ENCODE measurements at places on chromosomes 7 and 10.

- no peaks in the 10 kb centered on the region for H3K36me3 ChIP-seq
- no peak overlapping the region for H3K27ac ChIP-seq
- no peak overlapping the region for H3K4me3 ChIP-seq
- H3K27me3 ChIP-seq = peaks cover 35% of the 10 kb centered on the region
- peaks cover 7% of the 10 kb centered on the region for H3K4me1 ChIP-seq
- DNase-seq = no peak
Measured at GRCh38 chr7:70698219-70698832, 433.6 kb upstream of the GALNT17 start.

DNA sequence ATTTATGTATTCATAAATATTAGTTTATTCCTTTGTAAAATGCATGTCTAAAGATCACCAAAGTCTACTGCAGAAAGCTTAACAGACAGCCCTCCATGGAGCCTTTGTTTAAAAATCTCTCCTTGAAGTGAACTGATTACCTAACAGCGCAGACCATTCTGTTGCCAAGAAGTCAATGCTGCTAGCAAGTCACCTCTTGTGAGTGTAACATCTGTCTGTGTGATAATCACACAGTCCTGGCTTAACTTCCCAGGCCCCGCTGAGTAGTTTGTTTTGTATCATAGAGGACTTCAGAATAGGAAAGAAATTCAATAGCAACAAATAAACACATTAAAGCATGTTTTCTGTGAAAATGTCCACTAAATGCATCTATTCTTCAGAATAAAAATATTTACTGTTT, 435.3 kb upstream of the IGFBP3 start:
- no peaks in the 10 kb centered on the region for H3K27me3 ChIP-seq
- H3K4me3 ChIP-seq = no peak overlapping the region
- H3K36me3 ChIP-seq = no peaks in the 10 kb centered on the region
- DNase-seq = no peak
- H3K27ac ChIP-seq = no peak overlapping the region
- no peaks in the 10 kb centered on the region for H3K4me1 ChIP-seq

- DNase-seq = no peak
- no peak overlapping the region for H3K4me3 ChIP-seq
- no peaks in the 10 kb centered on the region for H3K4me1 ChIP-seq
- peaks cover 7% of the 10 kb centered on the region for H3K27me3 ChIP-seq
Measured at GRCh38 chr10:117418121-117418520, 42.9 kb upstream of the PDZD8 start.

- DNase-seq = peak; percentile 41
- H3K27ac ChIP-seq = peak overlapping the region; percentile 96
- peak overlapping the region; percentile 96 for H3K4me3 ChIP-seq
- peaks cover 45% of the 10 kb centered on the region for H3K4me1 ChIP-seq
- H3K27me3 ChIP-seq = peaks cover 2% of the 10 kb centered on the region
- peaks cover 19% of the 10 kb centered on the region for H3K36me3 ChIP-seq
Measured at GRCh38 chr7:24981171-24981951, 1.4 kb upstream of the OSBPL3 start.

- no peaks in the 10 kb centered on the region for H3K36me3 ChIP-seq
- no peak overlapping the region for H3K27ac ChIP-seq
- no peaks in the 10 kb centered on the region for H3K4me1 ChIP-seq
- H3K27me3 ChIP-seq = no peaks in the 10 kb centered on the region
- DNase-seq = no peak
Measured at GRCh38 chr7:52973126-52973525, 62.3 kb upstream of the POM121L12 start.

DNA sequence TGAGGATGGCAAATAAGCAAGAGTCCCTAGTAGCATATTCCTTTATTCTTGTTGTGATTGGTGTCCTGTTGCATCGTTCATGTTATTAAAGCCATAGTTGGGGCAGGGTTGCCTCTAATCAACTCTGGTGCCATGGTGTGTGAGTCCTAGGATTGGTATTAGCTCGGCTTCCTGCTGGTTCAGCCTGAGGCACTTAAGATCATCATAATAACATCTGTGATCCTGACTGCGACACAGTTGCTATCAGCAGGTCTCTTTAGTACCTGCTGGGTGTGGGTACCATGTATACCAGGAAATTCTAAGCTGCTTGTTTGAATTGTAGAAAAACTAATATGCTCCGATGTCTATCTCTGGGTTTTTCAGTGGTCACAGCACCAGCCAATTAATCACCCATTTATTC, 1.6 kb downstream of the WEE2 start:
- peaks cover 12% of the 10 kb centered on the region for H3K4me1 ChIP-seq
- H3K36me3 ChIP-seq = no peaks in the 10 kb centered on the region
- H3K27me3 ChIP-seq = peaks cover 5% of the 10 kb centered on the region
- no peak overlapping the region for H3K4me3 ChIP-seq
- H3K27ac ChIP-seq = no peak overlapping the region

GRCh38 chr7:81516898-81517297, 252.9 kb downstream of the HGF start:
- no peaks in the 10 kb centered on the region for H3K4me1 ChIP-seq
- H3K36me3 ChIP-seq = no peaks in the 10 kb centered on the region
- H3K27me3 ChIP-seq = no peaks in the 10 kb centered on the region
- DNase-seq = no peak
- no peak overlapping the region for H3K4me3 ChIP-seq
- H3K27ac ChIP-seq = no peak overlapping the region

GRCh38 chr10:49387071-49387470, 8.8 kb downstream of the DRGX start:
- no peaks in the 10 kb centered on the region for H3K36me3 ChIP-seq
- H3K27me3 ChIP-seq = peaks cover 14% of the 10 kb centered on the region
- no peak overlapping the region for H3K4me3 ChIP-seq
- no peak for DNase-seq

GRCh38 chr10:6535156-6535764, 44.8 kb downstream of the PRKCQ start:
- H3K4me1 ChIP-seq = peaks cover 68% of the 10 kb centered on the region
- H3K4me3 ChIP-seq = no peak overlapping the region
- DNase-seq = no peak
- H3K27me3 ChIP-seq = no peaks in the 10 kb centered on the region
- H3K36me3 ChIP-seq = peaks cover 30% of the 10 kb centered on the region
- H3K27ac ChIP-seq = no peak overlapping the region

GRCh38 chr10:73876971-73877370, 2.6 kb upstream of the CAMK2G start:
- no peak overlapping the region for H3K27ac ChIP-seq
- H3K4me1 ChIP-seq = peaks cover 65% of the 10 kb centered on the region
- H3K4me3 ChIP-seq = no peak overlapping the region
- no peak for DNase-seq
- H3K27me3 ChIP-seq = peaks cover 15% of the 10 kb centered on the region
- peaks cover 8% of the 10 kb centered on the region for H3K36me3 ChIP-seq

DNA sequence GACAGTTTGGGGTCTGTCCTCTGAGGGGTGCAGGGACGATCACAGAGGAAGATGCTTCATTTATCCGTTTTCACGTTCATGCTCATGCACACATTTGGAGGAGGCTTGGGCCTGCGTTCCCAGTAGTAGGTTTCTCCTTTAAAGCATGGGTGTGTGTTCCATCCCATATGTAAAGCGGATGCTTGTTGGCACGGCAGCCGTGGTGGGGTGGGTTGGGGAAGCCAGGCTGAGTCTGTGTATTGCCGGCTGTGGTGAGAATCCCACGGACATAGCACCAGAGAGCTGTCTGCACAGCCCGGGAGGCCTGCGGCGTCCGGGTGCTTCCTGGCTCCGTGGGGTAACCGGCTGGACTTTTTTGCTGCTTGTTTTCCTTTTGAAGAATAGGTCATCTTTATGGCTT, 440 bp downstream of the JAKMIP3 start:
- H3K36me3 ChIP-seq = no peaks in the 10 kb centered on the region
- H3K4me1 ChIP-seq = no peaks in the 10 kb centered on the region
- DNase-seq = no peak

DNA sequence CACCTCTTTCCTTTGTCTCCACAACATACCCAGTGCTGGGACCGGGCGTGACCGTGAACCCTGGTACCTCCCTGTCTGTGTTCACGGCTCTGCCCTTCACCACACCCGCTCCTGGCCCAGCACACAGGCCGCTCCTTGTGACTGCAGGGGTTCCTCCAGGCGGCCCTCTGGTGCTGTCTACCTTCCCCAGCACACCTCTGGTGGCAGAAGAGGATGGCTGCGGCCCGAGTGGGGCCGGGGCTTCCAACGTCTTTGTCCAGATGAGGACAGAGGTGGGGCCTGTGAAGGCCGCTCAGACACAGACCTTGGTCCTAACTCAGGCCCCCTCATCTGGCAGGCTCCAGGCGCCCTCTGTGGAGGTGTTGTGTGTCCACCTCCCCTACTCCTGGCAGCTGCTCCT, 55.4 kb upstream of the SGMS1 start:
- H3K36me3 ChIP-seq = peaks cover 4% of the 10 kb centered on the region
- no peak overlapping the region for H3K4me3 ChIP-seq
- peaks cover 6% of the 10 kb centered on the region for H3K27me3 ChIP-seq
- peaks cover 9% of the 10 kb centered on the region for H3K4me1 ChIP-seq
- no peak overlapping the region for H3K27ac ChIP-seq

DNA sequence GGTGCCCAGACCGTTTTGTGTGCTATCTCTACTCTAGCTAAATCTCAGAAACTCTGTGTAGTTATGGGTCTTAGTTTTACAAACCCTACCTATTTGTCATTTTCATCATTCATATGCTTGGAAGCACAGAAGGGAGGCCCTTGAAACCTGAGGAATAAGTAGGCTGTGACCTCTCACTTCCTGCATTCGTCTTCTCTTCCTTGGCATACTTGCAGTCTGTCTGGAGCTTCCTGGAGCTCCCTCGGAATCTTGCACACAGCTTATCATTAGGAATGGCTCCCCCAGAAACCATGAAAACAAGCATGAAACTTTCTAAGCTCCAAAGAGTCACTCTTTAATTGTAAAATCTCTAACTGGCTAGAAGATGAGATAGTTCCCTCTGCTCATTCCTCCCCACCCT, 376.9 kb upstream of the MYO3A start:
- DNase-seq = no peak
- no peaks in the 10 kb centered on the region for H3K4me1 ChIP-seq
- no peaks in the 10 kb centered on the region for H3K27me3 ChIP-seq
- no peaks in the 10 kb centered on the region for H3K36me3 ChIP-seq
- H3K27ac ChIP-seq = no peak overlapping the region
- H3K4me3 ChIP-seq = no peak overlapping the region

- peak overlapping the region; percentile 61 for H3K4me3 ChIP-seq
- H3K27me3 ChIP-seq = no peaks in the 10 kb centered on the region
- peak overlapping the region; percentile 98 for H3K27ac ChIP-seq
- peak; percentile 40 for DNase-seq
Measured at GRCh38 chr10:31133792-31134310, 102.2 kb upstream of the ZNF438 start.

- no peak for DNase-seq
- no peaks in the 10 kb centered on the region for H3K36me3 ChIP-seq
- no peak overlapping the region for H3K4me3 ChIP-seq
- no peaks in the 10 kb centered on the region for H3K27me3 ChIP-seq
- H3K4me1 ChIP-seq = no peaks in the 10 kb centered on the region
- no peak overlapping the region for H3K27ac ChIP-seq
Measured at GRCh38 chr10:57706576-57707299, 561.0 kb downstream of the IPMK start.

DNA sequence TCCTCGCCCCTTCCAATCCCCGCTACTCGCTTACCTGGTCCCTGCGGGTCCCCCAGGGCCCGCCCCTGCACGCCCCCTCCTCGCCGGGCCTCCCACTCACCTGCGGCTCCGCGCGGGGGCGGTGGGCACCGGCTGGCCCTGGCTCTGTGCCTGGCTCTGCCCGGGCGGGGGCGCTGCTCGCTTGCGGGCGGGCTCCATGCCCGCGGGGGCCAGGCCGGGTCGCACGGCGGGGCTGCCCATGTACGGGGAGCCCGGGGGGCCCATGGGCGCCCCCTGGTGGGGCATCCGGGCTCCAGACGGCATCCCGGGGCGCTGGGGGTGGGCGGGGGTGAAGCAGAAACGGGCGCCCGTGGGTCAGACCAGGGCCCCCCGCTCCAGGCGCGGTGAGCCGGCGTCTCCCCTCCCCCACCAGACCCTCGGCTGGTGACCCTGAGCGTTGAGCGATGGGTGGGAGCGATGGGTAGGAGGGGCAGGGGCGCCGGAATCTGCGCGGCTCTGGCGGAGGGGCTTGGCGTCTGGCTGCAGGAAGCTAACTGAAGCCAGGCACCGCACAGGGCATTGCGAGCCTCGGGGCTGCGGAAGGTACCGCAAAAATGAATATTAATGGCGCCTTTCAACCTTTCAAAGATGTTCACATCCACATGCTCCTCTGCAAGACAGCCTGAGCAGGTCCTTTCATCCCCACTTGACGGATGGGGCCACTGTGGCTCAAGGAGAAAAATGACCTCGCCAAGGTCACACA, 3.0 kb downstream of the SMARCD3 start:
- H3K4me1 ChIP-seq = peaks cover 33% of the 10 kb centered on the region
- peak; percentile 54 for DNase-seq
- H3K27ac ChIP-seq = no peak overlapping the region
- peaks cover 2% of the 10 kb centered on the region for H3K36me3 ChIP-seq
- peak overlapping the region; percentile 47 for H3K4me3 ChIP-seq
- peaks cover 43% of the 10 kb centered on the region for H3K27me3 ChIP-seq

GRCh38 chr7:108486291-108486966, 30.2 kb upstream of the NRCAM start:
- H3K27me3 ChIP-seq = no peaks in the 10 kb centered on the region
- no peak overlapping the region for H3K4me3 ChIP-seq
- DNase-seq = no peak
- no peak overlapping the region for H3K27ac ChIP-seq
- peaks cover 4% of the 10 kb centered on the region for H3K36me3 ChIP-seq

- H3K36me3 ChIP-seq = peaks cover 29% of the 10 kb centered on the region
- H3K27ac ChIP-seq = no peak overlapping the region
- H3K27me3 ChIP-seq = no peaks in the 10 kb centered on the region
- peaks cover 20% of the 10 kb centered on the region for H3K4me1 ChIP-seq
- DNase-seq = no peak
Measured at GRCh38 chr10:80148166-80148805, 15.8 kb downstream of the PLAC9 start.

DNA sequence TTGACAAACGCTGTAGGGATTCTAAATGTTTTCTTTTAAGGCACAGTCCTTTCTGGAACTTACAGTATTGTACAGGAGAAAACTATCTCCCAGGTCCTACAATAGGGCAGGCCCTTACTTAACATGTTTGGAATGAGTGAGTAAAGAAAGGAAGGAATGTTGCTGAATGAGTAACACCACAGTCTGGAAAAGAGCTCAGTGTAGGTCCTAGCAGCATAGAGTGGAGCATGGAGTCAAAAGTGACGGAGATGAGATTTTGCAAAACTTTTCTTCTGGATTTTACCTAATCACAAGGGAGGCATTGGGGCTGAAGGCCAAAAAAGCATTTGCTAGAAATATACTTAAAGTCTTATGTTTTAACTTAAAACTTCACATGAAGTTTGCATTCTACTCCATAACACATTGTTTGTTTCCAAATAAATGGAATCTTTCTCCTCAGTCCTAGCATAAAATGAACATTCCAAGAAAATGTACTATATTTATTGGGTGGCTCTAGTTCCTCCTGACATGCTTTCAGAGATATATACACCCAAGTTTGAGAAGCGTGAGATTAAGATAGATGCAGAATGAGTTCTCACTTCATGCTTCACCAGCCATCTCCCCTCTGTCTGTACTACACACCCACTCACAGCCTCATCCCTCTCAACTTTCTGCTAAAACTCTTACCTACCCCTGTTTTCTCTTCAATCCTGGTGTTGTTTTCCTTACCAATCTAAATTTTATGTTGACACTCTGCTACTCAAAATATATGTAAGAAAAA, 20.2 kb upstream of the ADD3 start:
- H3K4me3 ChIP-seq = no peak overlapping the region
- peaks cover 3% of the 10 kb centered on the region for H3K36me3 ChIP-seq
- no peaks in the 10 kb centered on the region for H3K4me1 ChIP-seq
- H3K27ac ChIP-seq = no peak overlapping the region
- peaks cover 15% of the 10 kb centered on the region for H3K27me3 ChIP-seq
- DNase-seq = no peak

All from activated T-helper 1 cell treated with anti-CD3 and anti-CD28 coated beads, Interleukin-12 subunit alpha, Interleukin-12 subunit beta, Interleukin-2, Interleukin-4 antibody, amounts not matched to agents 30 ng/mL and 10 ng/mL and 1 ng/mL, durations not matched to agents 14 hours and 24 hours and 36 hours (primary cell).